Inflammatory macrophage (primary cell): ENCODE measurements at places on chromosomes 7 and 10.
A peak's percentile ranks its signal among the peaks of the same experiment; 100 is the strongest.

DNA sequence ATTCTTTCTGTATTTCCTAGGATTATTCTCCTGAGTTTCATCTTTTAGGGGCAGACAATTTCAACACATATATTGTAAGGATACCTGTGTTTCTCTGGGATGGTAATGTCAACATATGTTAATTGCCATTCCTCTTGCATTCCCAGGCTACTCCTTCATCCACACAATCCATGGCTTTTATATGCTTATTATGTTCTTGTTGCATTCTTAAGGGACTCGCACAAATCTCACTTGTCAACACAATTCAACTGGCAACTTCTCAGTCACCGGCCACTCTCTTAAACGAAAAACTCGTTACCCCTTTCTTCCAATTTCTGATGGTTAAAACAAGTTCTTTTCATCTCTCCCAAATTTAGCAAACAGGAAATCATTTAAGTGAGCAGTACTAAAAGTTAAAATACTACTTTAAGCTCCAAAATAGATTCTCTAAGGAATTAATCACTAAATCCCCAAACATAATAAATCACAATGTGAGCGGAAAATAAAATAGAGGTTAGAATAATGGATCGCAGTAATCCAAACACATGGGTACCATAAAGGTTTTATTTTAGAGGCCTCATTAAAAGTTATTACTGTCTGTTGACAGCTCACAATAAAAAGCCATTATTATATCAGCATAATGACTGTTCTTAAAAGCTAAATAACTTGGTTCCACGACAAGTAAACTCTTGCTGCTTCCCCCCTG lies 223.2 kb downstream of the ELMO1 start:
- DNase-seq, result no peak

DNA sequence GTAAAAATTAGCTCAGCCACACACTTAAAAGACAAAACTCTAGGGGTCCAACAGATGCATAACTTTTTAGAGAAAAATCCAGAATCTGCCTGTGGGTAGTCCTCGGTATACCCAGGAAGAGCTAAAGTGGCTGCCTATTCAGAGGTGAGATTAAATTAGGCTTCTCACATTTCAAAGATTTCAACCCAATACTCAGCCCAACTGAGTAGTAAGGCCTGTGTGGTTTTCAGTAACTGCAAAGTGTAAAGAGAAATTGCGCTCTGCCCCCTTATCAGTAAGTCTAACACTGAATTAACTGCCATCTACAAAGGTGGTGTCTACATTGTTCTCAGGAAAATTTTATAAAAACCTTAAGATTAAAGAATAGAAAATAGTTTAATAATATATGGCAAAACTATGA lies 88.2 kb downstream of the ELMO1 start:
- no peak for DNase-seq

DNA sequence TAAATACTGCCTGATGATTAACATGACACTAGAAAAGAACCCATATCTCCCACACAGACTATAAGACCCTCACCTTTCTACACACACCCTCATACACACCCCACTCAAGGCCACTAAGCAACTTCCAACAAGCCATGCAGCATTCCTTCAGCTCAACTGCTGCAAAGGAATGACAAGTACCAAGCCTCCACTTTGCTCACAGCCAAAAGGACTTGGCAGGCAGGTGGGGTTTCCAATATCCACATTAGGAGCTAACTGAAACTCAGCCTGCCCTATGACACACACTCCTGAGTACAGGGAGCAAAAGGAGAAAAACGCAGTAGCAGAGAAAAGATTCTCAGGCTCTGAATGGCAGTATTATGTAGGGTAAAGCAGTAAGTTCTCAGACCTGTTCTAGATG lies 13.4 kb downstream of the USP54 start:
- no peak for DNase-seq

DNA sequence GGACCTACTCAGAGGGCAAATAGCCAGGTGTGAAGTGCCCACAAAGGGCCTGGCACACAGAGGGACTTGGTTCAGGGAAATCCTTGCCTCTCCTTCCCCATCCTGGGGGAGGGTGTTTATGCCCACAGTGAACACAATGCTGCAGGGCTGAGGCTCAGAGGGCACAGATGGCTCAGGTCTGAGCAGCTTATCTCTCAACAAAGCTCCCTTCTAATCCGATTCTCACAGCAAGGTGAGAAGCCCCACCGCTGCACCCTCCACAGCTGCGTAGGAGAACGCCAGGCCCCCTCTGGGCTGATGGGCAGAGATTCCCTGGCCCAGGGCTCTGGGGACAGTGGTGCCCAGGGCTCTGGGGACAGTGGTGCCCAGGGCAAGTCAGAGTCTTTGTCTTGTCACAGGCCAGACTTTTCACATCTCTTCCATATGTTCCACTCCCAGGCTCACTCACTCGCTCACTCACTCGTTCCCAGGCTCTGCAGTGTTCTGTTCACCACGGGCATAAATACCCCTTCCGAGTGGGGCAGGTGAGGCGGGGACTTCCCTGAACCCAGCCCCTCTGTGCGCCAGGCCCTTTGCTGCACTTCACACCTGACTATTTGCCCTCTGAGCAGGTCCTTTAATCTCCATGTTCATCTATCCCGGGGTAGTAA lies 8.7 kb upstream of the CDHR1 start:
- no peak for DNase-seq

DNA sequence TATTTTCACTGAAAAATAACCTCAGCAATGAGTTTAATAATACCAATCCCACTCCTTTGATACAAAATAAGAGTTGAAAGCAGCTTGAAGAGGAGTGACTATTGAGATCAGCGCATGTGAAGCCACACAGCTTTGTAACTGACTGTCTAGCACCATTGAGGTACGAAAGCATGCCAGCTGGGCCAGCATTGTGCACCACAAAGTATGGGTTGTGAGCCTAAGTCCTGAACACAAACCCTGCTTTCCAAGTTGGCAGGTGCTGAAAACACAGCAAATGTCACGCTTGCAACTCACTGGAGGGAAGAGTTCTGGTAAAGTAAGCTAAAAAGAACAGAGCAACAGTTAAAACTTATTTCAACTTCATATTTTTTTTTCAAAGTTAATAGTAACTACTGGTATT lies 4.0 kb upstream of the FAM53B start:
- no peak for DNase-seq

GRCh38 chr7:126483972-126484371 lies 768.8 kb downstream of the GRM8 start:
- no peak for DNase-seq

- DNase-seq, result no peak
These were observed 107.1 kb upstream of the ITGB1 start for GRCh38 chr10:33065111-33065510.

- DNase-seq, result peak; percentile 83
These were observed 59.7 kb upstream of the ADRA2A start for GRCh38 chr10:111017098-111017497.
